ENCODE measurements at places on chromosomes 12 and 14.

- DNase-seq: peak; percentile 74
Measured at GRCh38 chr14:48914382-48914781, 671.8 kb downstream of the RPS29 start.

GRCh38 chr12:66380769-66381535 is 78.7 kb downstream of the HELB start:
- DNase-seq: no peak

DNA sequence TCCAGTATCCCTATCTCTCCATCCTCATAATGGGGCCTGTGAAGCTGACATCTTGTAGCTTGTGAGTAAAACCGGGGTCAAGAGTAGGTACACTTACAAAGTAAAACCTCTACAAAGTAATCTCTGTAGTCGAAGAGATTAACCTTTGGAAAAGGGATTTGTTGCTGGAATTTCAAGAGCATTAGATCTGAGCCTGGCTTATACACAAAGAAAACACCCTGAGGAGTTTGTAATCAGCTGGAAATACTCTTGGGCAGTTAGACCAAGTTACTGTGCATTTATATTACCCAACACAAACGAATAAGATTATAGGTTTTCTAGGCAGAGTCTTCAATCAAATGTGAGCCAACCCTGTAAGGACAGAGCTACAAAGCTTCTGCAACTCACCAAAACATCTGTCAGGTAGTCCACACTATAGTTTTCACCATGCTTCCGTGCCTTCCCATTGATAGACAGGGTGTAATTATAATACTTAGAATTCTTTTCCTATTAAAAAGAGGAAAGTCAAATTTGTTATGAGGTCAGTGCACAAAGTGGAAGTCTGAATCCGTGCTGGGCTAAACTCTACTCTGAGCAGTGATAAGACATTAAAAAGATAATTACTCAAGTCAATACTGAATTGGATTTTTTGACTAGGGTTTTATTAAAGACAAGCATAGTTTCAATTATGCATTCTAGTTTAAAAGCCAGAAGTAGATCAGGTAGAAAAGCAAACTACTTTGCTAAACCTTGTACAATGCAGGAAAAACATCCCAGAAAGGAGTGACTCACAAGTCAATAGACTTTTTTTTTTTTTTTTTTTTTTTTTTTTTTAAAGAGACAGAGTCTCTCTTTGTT is 14.6 kb downstream of the GNS start:
- no peak for DNase-seq

- no peak for DNase-seq
Measured at GRCh38 chr12:122060081-122060501, 18.5 kb upstream of the MLXIP start.

- no peak for DNase-seq
Measured at GRCh38 chr12:109309381-109310246, 530 bp upstream of the FOXN4 start.

- DNase-seq: no peak
Measured at GRCh38 chr14:78710963-78711362, 540.8 kb downstream of the NRXN3 start.

GRCh38 chr12:112870267-112870980 is 36.3 kb upstream of the OAS1 start:
- no peak for DNase-seq

Data from NCI-H226 (cell line).